NCI-H1694 (cell line): ENCODE measurements at places on chromosomes 4 and X.

- DNase-seq, result no peak
Observed at GRCh38 chr4:55071951-55072350, 53.4 kb downstream of the KDR start.

- no peak for DNase-seq
Observed at GRCh38 chrX:11472879-11473278, 179.7 kb downstream of the AMELX start.

DNA sequence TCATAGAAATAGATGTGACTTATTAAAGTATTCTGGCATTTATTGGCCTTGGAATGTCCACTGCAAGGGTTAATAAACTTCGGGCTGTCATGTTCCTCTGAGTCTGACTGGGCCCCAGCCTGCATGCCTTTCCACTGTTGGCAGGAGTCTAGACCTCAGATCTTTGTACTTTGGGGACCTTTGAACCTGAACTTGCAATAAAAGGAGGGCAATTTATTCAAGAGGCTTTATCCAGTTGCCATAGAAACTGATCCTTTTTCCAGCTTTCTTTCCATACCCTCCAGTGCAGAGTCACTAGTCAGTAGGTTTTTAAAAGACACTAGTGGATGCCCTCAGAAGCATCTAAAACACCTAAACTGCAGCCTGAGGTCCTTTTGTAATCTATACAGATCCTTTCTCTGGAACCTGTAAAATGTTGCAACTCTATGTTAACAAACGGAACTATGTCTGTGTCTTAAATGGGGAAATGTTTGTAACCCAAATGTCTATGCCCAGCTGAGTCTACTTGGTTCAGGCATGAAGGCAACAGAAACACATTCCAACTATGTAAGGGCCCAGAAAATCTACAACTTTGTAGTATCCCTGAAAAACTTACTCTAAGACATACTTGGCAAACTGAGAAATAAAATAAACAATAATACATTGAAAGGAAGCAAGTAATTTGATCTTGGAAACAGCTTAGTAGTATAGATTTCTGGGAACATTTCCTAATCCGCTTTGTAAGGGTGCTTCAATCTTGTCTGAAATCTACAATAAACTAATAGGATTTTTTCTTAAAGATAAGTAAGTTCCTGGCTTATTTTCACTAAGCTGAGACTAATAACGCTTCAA lies 41.5 kb downstream of the SOWAHB start:
- DNase-seq, result no peak

DNA sequence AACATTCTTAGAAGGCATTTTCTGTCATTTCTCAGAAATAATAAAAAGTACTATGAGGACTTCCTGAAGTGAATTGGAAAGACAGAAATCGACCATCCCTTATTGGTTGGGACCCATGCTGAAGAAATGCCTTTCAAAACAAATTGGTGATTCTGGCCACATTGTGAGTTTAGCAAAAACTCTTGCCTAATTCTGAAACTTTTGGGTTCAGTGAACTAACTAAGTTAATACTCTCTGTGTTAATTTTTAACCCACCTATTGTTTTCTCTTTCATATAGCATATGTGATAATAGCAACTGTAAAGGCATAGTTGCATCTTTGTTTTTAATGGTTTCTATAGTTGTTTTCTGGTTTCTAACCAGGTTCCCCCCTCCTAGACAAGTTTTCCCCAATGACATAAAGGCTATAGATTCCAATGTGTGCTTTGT lies 129.3 kb upstream of the FAT1 start:
- DNase-seq, result no peak

DNA sequence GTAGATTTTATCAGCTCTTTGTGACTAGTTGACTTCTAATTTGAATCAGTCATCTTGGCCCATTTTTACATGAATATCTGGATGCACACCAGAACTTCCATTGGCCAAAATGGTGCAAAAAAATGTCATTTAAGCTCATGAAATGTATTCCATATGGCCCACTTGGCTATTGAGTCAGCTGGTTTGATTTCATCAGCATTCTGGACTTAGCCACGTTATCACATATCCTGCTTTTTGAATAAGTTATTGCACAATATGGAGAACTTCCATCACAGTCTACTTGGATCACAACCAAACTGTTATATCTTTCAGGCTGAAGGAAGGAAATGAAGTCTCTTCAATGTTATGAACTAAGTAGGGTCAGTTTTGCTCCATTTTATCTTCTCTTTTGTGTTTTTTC lies 640.6 kb downstream of the PCDH7 start:
- DNase-seq, result no peak

DNA sequence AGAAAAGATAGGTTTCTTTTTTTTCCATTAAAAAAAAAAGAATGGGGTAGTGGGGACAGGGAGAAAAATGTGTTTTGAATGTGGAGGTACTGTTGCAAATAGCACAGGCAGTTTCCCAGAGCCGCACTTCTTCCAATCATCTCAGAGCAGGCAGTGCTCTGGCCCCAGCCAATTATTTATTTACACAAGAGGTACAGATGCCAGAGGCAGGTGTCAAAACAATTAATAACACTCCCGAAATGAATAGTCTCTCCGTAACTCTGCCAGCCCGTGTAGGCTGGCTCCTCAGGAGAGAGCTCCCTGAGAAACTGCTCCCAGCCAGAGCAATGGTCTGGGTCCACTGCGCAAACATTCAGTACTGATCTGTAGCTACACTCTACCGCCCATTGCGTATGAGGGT lies 130.8 kb upstream of the IL1RAPL2 start:
- DNase-seq, result no peak

- no peak for DNase-seq
Observed at GRCh38 chr4:105061731-105062130, 84.9 kb upstream of the TET2 start.

DNA sequence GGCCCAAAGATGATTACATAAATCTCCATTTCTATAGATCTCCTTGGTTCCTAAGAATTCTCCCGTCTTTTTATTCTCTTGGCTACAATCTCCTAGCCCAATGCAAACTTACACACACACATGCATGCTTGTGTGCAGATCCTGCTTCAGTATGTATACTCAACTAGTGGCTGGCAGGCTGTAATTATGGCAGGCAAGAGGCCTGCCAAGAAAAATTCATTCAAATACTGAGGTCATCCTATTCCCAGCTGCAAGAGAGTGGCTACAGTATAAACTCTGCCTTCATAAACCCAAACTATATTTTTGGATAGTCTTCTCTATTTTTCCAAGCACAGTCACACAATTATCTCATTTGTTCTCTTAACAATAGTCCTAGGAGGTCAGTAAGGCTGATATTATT lies 95.2 kb downstream of the SHROOM4 start:
- DNase-seq, result no peak

DNA sequence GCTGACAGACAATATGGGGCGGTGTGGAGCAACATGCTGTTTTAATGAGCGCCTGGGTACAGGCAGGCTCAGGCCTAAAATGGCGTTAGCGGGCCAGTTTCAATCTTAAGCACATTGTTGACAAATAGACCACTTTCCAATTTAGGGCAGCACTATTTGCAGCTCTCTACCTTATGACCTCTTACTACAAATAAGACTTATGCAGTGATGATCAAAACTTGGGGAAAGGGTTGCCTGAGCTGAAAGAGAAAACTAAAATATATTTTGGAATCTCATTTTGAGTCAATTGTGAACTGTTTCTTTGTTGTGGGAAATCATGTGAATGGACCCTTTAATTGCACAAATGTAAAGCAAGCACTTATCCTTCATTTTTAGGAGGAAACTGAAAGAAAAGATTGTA lies 25.5 kb upstream of the GPAT3 start:
- DNase-seq, result no peak

DNA sequence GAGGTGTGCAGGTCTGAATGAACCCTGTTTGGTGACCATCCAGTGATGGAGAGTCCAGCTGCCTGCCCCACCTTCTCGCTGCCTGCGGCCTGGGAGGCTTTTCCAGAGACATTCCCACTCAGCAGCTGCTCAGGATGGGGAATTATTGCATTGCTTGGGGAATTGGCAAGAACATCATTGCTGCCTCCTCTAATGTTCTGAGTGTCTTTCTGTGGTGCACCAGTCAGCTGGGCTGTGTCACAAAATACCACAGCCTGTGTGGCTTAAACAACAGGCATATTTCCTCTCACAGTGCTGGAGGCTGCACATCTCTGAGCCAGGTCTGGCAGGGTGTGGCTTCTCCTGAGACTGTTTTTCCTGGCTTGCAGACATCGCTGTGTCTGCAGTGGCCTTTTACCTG lies 86.8 kb upstream of the AFAP1 start:
- no peak for DNase-seq

DNA sequence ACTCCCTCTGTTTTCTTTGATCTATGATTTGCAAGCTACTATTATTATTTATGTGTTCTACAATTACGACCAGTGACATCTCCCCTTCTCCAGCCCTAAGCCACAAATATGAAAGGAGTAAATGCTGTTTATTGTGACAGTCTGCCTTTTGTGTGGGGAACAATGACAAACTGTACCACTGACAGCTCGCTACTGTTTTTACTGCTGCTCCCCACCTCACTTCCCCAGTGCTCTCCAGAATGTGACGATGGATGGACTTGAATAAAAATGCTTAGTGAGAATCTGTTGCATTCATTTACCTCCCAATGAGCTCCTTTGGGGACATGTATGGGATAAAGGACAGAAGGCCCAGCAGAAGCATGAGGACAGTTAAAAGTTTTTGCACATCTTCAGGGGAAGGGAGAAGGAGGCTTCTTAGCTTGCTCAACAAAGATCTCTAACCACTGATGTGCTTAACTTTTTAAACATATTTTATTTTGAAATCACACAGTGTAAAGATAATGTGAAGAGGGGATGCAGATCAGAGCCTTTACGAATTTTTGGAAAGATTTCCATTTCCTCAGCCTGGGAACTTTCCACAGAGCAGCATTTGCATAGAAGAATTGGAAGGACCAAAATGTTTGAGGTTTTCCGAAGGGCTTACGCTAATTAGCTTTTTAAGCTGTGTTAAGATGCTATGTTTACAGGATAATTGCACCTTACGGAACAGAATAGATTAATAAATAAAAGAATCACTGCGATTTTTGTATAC lies 485.1 kb upstream of the TENM3 start:
- DNase-seq, result no peak

- DNase-seq, result no peak
Observed at GRCh38 chrX:139736151-139736550, 28.2 kb upstream of the MCF2 start.

DNA sequence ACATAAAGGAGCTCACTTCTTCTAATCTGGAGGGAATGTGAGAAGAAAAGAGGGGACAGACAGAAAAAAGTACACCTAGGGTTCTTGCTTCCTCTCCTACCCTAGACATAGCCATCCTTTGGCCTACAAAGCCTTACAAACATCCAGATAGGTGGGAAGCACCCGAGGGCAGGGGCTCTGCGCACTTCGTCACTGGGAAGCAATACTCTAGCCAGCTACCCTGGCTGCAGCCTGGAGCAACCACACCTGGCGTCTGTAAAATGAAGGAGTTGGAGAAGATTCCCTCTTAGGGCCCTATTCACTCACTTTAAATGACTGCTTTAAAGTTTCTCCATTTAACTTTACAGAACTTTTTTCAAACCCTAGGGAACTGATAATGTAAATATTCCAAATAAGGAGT lies 65.7 kb upstream of the NOCT start:
- no peak for DNase-seq

DNA sequence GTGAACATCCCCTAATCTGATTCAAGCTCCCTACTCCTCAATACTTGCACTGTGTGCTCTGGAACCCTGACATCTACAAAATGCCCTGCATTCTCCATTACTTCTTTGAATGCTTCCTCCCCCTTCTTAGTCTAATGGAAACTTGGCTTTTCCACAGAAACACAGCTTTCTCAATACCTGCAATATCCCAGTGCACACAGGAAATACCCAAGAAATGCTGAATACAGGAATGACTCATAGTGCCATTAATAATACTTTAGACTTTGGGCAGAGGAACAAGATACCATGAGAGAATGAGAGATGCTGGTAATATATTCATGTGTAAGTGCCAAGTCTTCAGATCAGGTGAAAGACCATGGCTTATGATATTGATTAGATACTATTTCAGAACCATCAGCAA lies 5.6 kb downstream of the QRFPR start:
- DNase-seq, result no peak

DNA sequence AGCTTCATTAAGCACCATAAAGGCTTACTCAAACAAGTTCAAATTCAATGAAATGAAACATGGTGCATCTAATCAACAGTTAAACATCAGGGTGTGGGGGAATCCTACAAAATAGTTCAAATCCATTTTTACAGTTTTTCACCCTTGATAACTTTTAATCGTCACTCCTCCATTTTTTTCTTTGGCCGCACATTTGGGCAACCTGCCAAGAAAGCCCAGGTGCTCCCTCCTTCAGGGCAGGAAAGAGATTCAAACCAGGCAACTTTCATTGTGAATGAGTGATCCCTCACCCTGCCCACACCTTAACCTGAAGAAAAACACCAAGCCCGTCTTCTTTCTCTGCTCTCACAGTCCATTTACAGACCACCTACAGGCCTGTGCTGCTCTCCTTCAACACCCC lies 24.9 kb downstream of the TRIM61 start:
- no peak for DNase-seq
